ENCODE measurements at places on chromosomes 5 and 9.

DNA sequence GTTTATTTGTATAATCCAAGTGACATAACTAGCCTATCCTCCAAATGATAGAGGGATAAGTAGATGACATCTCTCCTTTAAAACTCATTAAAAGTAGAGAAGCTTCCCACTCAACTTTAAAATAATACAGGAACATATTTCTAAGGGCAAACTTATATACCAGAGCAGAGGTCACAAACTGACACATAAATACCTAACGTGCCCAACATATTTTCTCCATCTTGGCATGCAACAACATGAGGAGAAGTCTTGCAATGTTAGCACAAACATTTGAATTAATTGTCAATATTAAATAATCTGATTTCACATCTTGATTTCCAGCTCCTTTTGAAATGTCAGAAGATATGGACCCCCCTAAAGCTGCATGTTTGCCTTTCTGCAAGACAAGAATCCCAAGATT is 335.0 kb downstream of the DEPDC1B start:
- DNase-seq: no peak

DNA sequence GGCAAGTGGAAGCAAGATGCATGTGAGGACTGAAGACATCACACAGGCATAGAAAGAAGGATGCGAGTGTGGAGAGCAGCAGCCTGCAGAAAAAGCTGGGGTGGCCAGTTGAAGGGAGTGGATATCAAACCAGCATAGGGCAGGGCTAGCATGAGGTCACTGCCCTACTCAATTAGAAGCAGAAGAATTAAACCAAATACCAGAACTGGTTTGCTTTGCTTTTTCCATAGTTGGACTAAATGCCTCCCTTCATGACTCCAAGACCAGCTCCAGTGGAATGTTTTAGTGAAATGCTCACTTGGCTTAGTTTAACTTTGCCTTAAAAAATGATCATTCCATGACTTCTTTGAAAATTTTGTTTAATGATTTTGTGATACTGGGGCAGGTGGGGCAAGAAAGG is 45.8 kb downstream of the TMEM167A start:
- DNase-seq: no peak

- no peak for DNase-seq
These were observed 21.9 kb upstream of the FAM169A start for GRCh38 chr5:74888117-74888516.

- no peak for DNase-seq
These were observed 82.3 kb downstream of the SECISBP2 start for GRCh38 chr9:89400403-89401116.

GRCh38 chr5:77630114-77630680 is 8.3 kb downstream of the OTP start:
- DNase-seq: no peak

GRCh38 chr9:114486205-114486963 is 18.9 kb downstream of the WHRN start:
- DNase-seq: no peak

GRCh38 chr9:134838651-134839454 is 41.8 kb upstream of the FCN2 start:
- no peak for DNase-seq

DNA sequence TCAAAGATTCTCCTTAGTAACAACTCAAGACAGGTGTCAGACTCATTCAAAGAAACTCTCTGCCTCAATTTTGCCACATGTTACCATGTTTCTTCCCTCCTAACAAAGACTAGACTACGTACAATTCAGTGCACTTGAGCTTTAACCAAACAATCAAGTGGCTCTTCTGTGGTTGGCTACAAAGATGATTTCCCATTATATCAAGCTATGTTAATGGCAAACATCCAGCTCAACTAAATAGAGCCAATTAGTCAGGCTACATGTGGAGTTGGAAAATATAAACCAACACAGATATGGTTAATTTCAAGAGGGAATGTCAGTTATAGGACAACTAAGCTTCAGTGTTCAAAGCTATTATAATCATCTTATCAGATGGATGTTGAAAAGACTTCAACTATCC is 29.2 kb upstream of the ADRA1B start:
- no peak for DNase-seq

- no peak for DNase-seq
These were observed 146.5 kb upstream of the IRX4 start for GRCh38 chr5:2029206-2029605.

DNA sequence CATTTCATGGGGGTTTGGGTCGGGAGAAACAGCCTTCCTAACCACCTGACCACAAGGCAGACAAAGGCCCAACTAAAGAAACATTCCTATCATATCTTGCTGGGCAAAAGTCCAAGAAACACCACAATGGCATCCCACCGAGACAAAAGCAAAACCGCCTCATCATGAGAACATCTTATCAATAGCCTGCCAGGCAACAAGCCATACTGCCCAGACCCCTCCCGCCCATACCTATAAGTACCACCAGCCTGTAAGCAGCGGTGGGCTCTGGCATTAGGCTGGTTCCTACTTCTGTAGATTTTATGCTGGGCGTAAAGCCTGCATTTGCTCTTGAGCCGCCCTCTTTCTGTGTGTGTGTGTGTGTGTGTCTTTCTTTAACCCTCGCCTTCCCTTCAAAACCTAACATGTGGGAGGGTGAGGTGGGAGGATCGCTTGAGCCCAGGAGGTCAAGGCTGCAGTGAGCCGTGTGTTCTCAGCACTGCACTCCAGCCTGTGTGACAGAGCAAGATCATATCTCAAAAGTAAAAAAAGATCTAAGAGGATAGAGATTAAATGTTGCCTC is 56.9 kb downstream of the PDE6A start:
- no peak for DNase-seq

DNA sequence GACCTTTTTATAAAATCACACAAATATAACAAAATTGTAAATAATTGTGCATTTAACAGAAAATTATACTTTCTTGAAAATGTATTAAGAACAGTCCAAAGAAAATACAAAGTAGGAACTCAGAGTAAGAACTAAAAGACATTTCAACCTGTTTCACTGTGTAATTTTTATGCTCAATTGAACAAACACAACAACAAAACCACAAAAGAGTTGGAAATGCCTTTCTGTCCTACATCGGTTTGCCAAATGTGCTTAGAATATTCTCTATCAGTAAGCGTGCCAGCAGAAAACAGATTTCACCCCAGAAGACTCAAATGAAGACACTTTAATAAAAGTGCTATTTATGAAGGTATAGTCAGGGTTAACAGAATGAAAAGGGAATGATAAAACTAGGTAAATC is 592.1 kb downstream of the PRELID2 start:
- DNase-seq: no peak

DNA sequence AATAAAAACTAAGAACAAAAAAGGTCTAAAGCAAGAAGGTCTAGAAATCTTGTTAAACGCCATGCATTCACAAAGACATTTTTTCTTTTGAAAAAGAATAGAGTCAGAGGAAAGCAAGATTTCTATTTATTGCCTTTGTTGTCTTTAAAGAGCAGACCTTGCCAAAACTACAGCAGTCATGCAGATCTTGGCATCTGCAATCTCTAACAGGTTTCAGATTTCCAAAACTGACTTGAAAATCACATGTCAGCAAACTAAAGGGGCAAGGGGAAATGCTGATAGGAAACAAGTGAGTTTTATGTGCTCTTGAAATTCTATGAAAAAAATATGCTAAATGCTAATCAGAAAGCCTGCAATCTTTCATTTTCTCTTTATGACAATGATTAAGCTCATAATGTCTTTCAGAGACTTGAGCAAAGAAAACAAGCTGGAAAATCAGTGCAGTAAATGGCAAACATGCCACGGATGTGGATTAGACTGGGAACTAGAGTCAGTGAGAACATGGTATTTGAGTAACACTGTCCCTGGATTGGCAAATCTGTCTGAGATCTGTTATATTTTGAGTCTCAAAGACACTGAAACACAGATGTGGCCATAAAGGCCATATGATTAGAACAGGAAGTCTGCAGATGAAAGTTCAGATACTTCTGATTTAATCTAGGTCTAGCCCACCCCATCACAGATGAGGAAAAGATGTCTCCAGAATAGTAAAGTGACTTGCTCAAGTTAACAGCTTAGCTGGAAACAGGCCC is 361.4 kb upstream of the RPS23 start:
- no peak for DNase-seq

DNA sequence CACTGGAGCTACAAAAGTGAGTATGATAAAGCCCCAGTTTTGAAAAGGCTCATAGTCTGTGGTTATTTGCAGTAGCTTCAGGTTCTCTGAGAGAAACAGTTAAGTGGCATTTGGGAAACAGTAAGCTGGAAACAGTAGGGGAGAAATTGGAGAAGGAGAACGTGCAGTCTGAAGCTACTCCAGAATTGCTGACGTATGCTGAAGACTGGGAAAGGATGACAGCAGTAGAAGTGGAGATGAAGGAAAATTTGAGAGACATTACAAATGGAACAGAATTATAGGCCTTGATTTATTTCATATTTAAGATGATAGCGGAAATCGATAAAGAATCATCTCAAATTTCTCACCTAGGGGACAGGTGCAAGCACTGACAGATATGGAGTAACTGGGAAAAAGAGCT is 248.8 kb downstream of the CAAP1 start:
- no peak for DNase-seq

DNA sequence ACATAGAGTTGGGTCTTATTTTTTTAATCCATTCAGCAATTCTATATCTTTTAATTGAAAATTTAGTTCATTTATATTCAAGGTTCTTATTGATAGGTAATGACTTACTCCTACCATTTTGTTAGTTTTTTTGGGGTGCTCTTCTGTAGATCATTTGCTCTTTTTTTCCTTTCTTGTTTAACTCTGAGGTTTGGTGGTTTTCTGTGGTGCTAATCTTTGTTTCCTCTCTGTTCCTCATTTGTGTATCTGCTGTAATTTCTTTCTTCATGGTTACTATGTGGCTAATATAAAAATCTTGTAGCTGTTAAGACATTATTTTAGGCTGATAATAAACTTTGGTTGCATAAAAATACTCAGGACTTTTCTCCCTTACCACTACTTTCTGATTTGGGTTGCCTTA is 181.6 kb upstream of the DMRTA1 start:
- DNase-seq: no peak
